ENCODE measurements at places on chromosomes 3 and 15.

DNA sequence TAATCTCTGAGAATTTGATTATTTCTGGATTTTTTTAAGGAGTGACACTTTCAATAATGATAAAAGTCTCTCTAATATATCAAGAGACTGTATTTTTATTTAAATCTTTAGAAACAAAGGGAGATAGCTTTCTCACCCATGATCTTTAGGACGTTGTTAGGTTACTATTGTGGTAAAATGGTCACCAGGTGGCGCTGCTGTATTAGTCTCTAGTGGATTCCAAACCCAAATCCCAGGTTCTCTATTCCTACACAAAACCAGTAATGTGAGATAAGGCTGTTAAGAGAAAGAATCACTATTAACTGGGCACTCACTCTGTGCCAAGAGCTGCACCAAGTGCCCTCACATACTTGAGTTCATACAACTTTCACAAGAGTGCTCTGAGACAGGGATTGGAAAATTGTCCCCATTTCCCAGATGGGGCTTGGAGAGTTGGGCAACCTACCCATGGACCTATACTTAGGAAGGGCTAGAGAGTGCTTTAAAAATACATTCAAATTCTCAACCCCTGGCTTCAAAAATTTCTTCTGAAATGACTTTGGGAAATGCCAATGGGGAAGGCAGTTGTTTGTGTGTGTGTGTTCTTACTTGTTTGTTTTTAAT is 593.4 kb upstream of the TGFBR2 start:
- DNase-seq: peak; percentile 81

DNA sequence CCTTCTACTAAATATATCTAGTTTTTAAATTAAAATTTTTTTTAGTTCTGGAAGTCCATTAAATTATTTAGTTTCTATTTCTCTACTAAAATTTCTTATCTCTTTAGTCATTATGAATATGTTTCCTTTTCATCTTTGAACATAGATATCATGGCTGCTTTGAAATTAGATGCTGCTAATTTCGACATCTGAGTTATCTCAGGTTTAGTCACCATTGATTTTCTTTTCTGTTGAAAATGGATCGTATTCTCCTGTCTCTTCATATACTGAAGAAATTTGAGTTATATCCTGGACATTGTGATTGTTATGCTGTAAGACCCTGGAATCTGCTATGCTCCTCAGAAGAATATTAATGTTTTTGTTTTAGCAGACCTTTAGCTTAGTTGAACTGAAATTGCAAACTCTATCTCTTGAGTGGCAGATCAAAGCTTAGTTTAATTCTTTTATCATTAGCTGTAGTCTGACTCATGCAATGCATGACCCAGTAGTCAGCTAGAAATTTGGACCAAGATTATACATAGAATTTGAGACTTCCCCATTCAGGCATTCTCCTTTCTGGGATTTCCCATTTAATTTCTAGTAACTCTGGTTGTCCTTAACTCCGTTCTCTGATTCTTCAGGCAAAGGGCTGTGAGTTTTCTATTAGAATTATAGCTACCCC is 439.8 kb upstream of the IL12A start:
- DNase-seq: no peak

GRCh38 chr15:88450125-88450798 is 16.9 kb downstream of the MRPL46 start:
- DNase-seq: peak; percentile 69

DNA sequence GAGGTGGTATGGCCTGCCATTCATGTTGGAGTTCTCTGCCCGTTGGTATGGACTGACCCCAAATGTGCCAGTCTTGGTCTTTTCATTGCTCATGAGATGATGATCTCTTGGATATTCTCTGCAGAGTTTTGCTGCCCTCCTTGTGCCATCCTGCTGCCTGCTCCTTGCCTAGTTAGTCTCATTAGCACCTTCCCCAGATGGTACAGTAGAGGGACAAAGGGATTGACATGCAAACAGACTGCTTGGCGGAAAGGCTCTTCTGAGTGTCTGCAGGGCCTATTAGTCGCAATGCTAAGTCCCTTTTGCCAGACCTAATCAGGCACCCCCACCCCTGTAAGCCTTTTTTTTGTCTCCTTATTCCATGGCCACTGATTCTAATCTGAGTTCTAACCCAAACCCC is 90.6 kb downstream of the ARNT2 start:
- no peak for DNase-seq

GRCh38 chr3:185724761-185725160 is 100.1 kb downstream of the IGF2BP2 start:
- DNase-seq: no peak

- no peak for DNase-seq
These were observed 90.7 kb downstream of the KLHL25 start for GRCh38 chr15:85704066-85704465.

GRCh38 chr3:20136231-20136630 is 49.8 kb downstream of the SGO1 start:
- DNase-seq: no peak

- peak; percentile 39 for DNase-seq
These were observed 29.3 kb upstream of the UBE2E1 start for GRCh38 chr3:23776352-23776891.

- no peak for DNase-seq
These were observed 132.2 kb upstream of the NR2E3 start for GRCh38 chr15:71678191-71678590.

- DNase-seq: no peak
These were observed 61.8 kb upstream of the P3H2 start for GRCh38 chr3:190182418-190183043.
